ENCODE measurements at places on chromosomes 11 and 22.

- no peak for DNase-seq
Observed at GRCh38 chr22:34866081-34866480, 199.9 kb upstream of the ISX start.

DNA sequence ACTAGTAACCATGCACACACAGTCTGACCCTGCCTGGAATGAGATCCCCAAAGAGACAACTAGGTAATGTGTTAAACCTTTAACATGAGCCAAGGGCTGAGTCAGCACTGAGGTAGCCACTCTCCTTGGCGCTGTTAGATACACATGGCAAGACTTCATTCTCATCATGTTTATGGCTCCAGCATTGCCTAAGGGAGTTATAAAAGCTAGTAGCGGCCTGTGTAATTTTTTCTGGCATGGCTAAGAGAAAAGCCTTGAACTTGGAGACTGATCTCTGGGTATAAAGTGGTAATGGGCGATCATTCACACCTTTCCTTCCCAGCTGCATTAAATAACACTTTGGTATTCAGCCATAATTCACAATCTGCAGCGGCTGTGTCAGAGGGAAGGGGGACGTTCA is 779.7 kb upstream of the LRRC4C start:
- DNase-seq = no peak

DNA sequence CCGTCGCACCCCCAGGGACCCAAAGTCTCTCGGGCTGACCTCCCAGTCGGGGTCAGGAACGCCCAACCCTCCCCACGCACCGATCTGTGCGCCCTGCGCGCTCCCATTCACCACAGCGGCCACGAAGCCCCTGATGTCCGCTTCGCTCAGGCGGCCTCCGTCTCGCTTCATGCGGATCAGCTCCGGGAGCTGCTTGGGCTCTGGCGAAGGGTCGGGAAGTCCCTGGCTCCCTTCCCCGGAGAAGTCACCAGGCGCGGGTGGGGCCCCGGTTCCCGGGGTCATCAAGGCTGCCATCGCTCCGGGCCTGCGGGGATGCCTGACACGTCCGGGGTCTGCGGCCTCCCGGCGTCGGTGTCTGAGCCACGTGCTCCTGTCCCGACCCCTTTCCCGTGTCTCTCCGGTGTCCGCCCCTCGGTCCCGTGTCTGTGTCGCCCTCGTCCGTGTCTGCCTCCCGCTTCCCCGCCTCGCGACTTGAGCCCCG is 356 bp downstream of the TYMP start:
- no peak for DNase-seq

GRCh38 chr11:134662629-134663360 is 250.8 kb upstream of the B3GAT1 start:
- DNase-seq = no peak

GRCh38 chr11:111911563-111912401 is at the start of gene CRYAB:
TSS of gene CRYAB (minus strand) at chr11:111911770. CDS start at chr11:111911724, 46 bp downstream.
- no peak for DNase-seq

DNA sequence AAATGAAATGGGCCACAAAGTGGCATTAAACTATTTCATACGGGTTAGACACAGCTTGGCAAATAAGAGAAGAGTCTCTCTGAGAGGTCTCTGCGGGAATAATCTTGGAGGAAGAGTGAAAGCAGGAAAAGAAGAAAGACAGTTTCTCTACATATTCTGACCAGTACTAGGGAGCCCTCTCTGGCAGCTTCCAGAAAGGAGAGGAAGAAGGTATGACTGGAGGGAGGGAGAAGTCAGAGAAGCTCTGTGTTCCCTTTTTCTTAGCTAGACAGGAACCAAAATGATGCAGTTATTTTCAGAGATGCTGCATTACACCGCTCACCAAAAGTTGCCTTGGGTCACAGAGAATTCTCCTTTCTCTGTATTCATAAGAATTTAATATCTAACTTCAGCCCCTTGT is 382.1 kb downstream of the KCNA4 start:
- no peak for DNase-seq

DNA sequence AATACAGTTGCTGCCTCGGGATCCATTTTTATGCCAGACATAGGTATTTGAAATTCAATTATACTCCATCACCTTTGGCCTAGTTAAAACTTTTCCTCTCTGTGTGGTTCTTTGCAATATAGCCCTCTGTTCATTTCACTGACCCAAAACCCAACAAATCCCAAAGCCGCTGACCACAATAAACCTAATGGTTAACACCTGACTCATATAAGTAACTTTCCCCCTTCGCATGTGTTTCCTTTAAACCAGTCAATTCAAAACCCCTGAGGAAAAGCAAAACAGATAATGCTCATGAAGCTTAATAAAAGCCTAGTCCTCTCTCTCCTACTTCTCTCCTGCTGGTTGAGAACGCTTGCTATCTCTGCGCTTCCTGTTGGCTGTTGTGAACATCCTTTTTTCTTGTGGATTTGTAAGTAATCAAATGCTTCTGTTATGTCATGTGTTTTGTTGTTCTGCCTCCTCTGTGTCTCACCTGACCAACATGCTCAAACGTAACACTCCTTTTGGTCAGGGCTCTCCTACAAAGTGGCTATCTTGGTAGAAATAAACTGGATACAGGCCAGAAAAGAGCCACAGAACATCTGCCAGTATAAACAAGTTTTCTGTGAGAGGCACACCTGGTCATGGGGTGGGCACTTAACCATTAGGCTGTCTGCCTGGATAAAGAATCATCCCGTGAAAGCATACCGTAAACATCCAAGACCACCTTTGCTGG is 652.6 kb downstream of the METTL15 start:
- no peak for DNase-seq

DNA sequence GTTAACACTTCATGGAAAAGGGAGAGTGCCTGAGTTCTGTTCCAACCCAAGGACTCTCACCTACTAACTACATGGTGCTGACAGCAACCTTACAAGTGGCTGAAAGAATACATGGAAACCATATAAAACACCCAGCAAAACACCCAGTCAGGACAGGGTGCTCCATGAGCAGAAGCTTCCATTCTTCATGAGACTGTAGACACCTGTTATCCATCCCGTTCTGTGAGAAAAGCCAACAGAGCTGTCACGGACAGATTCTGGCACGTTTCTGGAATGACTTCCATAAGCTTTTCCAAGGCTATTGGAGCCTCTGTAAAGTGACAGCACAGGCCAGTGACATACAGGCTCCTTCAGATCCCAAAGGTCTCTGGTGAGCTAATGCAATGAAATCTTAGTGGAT is 23.2 kb downstream of the PRR14L start:
- DNase-seq = no peak

DNA sequence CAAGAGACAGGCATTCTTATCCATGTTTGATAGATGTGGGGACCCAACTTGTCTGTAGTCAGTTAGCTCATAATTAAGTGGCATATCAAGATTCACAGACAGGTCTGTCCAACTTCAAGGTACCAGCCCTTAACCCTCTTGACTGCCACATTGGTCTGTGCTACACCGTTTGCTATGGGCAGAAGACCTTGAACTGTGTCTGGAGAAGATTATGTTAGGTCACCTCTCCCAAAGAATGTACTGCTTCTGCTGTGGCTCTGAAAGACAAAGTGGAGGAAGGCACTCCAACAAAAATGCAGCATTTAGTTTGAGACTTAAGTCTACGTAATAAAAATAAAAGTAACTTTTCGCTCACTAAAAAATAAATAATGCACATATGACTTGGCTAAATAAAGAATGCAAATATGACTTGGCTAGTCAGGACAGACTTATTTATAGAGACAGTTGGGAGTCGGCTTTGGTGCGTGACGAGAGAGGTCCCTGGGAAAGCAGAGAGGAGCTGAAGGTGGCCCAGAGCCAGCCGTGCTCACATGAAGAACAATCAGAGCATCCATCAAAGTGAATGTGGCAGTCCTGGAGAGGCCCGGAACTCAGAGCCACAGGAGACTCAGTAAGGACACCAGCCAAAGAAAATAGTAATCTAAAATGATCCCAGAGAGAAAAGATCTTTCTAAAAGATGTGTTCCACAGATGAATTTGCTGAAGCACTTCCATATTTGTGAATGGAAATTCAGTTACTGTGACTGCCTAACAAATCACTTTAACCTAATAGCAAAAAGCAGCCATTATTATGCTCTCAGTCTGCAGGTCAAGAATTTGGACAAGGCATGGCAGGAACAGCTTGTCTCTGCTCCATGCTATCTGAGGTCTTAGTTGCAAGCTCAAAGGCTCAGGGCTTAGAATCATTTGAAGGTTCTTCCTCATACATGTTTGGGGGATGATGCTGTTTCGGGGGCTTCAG is 35.0 kb downstream of the CWC15 start:
- DNase-seq = no peak

- DNase-seq = peak; percentile 45
Observed at GRCh38 chr11:64854534-64855502, 10.4 kb upstream of the CDC42BPG start.

DNA sequence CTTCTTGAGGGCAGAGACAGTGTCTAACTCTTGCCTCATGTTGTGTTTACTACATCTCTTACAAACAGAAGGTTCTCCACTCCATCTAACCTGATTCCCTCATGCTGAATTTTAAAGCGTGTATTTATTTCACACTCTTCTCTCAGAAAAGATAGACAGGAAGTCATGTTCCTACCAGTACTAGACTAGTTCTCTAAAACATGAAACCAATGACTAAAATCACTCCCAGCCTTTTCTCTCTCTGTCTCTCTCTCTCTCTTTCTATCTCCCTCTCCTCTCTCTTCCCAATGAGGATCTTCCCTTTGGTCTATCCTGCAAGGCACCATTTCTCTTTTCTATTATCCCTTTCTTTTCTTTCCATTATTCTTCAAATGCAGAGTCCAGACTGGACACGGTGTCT is 391.9 kb upstream of the CADM1 start:
- no peak for DNase-seq

DNA sequence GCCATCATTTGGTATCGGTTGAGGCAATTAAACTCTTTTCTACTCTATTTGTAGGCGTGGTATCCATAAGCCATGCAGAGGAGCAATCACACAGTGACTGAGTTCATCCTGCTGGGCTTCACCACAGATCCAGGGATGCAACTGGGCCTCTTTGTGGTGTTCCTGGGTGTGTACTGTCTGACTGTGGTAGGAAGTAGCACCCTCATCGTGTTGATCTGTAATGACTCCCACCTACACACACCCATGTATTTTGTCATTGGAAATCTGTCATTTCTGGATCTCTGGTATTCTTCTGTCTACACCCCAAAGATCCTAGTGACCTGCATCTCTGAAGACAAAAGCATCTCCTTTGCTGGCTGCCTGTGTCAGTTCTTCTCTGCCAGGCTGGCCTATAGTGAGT is 8.4 kb downstream of the OR9G4 start:
- no peak for DNase-seq

DNA sequence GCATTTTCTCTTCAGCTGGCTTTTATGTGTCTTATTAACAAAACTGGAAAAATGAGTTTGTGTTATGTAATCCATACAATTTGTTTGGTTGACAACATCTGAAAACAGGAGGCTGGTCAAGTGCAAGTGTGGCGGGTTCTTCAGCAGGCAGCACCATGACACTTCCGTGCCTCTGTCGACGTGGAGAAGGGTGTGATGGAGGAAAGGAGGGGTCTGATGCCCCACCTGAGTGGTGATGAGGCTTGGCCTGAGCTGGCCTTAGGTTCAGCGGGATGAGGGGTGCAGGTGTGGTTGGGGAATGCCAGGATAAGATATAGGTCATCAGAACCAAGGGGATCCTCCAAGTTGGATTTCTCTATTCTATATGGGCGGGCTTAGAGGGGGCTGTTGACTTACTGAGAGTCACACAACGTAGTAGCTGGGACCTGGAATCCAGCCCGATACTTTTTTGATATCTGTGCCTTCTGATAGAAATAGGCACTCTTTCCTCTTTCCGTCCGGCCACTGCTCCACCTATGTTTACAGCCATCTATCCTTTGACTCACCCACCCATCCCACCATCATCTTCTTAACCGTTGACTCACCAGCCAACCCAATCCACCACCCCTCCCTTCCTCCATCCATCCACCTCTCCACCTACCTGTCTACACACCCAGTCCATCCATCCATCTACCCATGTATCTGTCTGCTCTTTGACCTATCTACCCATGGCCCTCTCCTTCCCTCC is 29.0 kb downstream of the SHANK3 start:
- DNase-seq = no peak

DNA sequence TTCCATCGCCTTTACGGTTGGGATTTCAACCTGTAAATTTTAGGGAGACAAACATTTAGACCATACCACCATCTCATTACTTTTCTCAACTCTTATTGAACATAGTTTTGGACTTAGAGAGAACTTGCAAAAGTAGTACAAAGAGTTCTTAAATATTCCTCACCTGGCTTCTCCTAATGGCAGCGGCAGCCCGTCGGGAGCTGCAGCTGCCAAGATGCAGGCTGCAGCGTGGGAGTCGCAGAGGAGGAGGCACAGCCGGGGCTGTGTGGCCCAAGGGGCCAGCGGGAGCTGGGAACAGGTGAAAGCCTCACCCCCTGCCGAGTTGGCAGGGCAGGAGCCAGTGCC is 23.1 kb upstream of the RNASEH2C start:
- no peak for DNase-seq

GRCh38 chr11:93540896-93541553 is 2.2 kb downstream of the SMCO4 start:
- DNase-seq = no peak

DNA sequence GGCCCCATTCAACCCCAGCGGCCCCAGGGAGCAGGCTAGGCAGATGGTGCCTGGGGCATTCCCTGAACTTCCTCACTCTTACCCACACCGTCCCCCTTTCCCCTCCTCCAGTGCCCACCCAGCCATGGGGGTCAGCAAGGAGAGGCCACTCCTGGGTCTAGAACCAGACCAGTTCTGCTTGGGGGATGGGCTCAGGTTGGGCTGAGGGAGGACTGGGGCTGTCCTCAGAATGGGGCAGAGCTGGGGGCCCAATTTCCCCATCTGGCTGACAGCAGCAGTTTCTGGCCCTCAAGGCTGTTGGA is 12.4 kb downstream of the SCYL1 start:
- DNase-seq = no peak

DNA sequence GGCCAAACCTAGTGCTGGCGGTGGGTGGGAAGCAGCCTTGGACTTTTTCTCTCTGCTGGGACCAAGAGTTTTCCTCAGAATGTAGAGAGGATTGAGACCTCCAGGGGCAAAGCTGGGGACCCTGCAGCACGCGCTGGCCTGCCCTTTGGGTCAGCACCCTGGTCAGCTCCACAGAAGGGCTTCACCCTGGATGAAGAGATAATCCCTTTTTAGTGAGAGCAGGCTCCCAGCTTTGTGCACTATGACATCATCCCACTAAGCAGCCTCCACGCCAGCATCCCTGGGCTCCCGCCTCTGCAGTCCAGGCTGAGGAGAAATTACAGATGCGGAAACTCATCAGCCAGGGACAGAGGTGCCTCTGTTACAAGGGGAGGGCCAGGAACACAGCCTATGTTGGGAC is 23.5 kb downstream of the DRICH1 start:
- no peak for DNase-seq

GRCh38 chr22:44931077-44931540 is 78.7 kb downstream of the PHF21B start:
- no peak for DNase-seq

- DNase-seq = peak; percentile 3
Observed at GRCh38 chr22:42994917-42995562, 19.9 kb downstream of the PACSIN2 start.

GRCh38 chr11:8745431-8746253 is 63.0 kb downstream of the RPL27A start:
- no peak for DNase-seq

GRCh38 chr22:48320683-48321451 is 1506.8 kb downstream of the BRD1 start:
- DNase-seq = no peak

- no peak for DNase-seq
Observed at GRCh38 chr11:13947379-13947778, 15.1 kb upstream of the SPON1 start.

Measured in CD4-positive, alpha-beta T cell treated with Interleukin-17A for 1 hour (primary cell).